ENCODE measurements at places on chromosomes 7 and 10.

- no peak for DNase-seq
These were observed 114.6 kb downstream of the NRBF2 start for GRCh38 chr10:63247771-63248170.

- DNase-seq = peak; percentile 13
These were observed 1.4 kb downstream of the KBTBD2 start for GRCh38 chr7:32890010-32890792.

- DNase-seq = no peak
These were observed 396.5 kb upstream of the MKI67 start for GRCh38 chr10:128522551-128523308.

DNA sequence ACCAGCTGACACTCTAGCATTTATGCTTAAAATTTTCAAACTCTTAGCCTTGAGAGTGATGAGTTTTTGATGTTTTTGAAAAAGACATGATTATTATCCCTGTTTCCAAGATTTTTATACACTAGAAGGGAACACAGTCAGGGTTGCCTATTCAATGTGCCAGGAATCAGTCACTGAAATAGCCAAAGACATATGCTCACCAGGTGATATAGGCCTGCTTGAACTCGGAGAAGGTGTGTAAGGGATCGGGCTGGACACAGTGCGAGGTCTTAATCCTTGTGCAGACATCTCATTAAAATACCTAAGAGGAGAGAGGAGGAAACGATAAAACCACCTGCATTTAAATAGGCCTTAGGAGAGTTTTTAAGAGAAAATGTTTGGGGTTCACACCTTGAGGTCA is 51.0 kb upstream of the MRLN start:
- DNase-seq = no peak

- DNase-seq = no peak
These were observed 171.7 kb downstream of the KIF20B start for GRCh38 chr10:89873055-89873454.

DNA sequence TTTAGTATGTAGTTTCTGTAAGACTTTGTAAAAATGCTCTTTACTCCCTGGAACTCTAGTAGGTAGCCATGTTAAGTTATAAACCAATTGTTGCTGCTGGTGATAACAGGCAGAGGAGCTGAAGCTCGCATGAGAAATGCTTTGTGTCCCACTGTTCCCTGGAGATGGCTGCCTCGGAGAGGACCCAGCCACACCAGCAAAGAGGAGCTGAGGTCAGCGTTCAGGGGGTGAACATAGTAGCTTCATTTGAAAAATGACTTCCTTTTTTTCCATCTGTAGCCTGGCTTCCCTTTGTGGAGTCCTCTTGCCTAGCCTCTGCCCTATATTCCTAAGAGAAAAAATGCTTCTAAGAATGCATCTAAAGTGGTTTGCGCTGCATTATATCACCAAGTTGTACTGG is 20.3 kb downstream of the CELF2 start:
- no peak for DNase-seq

- no peak for DNase-seq
These were observed 1.5 kb downstream of the NIPSNAP2 start for GRCh38 chr7:55965805-55966421.

GRCh38 chr7:31875424-31875823 is 188.4 kb downstream of the PPP1R17 start:
- no peak for DNase-seq

DNA sequence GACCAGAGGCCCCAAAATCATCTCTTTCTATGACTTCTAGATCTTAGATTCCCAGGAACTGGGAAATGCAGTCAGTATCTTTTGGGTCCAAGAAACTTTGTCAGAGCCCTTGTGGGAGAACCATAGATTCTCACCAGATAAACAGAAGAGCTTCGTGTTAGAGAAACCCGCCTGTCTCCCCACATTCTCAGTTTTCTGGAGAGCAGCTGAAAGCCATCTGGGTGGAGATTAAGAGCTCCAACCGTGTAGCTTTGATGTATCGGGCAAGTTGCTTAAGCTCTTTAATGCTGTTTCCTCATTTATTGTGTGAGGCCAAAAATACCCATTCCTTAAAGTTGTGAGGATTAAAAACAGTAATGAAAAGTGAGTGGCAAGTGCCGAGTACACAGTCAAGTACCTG is 107.6 kb downstream of the WDR37 start:
- DNase-seq = no peak

DNA sequence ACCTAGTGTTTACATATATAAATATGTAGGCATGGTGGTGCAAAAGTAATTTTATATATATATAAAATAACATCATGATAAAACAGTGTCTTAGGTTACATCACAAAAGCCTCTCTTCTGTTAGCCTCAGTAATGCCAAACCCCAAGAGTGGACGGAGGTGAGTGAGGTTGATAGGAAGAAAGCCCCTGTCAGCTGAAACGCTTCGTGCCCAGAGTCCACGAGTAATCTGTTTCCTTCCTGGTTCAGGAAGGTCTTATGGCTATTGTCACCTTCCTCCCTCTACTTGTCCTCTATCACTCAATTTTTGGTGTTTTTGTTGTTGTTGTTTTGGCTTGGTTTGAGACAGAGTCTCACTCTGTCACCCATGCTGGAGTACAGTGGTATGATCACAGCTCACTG is 41.5 kb downstream of the THNSL1 start:
- DNase-seq = no peak

GRCh38 chr10:50367732-50368131 is 116.4 kb upstream of the ASAH2 start:
- DNase-seq = no peak

DNA sequence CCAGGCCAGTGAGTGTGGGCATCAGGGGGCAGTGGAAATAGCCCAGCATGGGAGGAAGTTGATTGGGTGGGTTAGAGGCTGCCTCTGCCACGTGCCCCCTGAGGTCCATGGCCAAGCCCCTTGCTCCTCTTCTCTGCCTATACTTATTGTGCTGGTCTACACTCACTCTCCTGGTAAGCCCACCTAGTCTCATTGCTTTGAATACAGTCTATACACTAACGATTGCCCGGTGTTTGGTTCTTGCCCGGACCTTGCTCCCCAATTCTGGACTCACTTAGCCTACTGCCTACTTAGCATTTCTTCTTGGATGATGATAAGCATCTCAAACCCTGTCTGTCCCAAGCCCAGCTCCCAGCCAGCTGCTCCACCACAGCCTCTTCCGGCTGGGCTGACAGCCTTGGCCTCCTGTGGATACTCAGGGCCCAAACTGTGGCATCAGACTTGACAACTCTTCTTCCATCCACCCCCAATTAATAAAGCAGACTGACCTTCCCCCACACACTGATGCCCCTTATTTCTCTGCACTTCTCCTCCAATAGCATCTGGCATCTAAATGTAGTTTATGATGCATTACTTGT is 10.1 kb downstream of the LRRC18 start:
- no peak for DNase-seq

DNA sequence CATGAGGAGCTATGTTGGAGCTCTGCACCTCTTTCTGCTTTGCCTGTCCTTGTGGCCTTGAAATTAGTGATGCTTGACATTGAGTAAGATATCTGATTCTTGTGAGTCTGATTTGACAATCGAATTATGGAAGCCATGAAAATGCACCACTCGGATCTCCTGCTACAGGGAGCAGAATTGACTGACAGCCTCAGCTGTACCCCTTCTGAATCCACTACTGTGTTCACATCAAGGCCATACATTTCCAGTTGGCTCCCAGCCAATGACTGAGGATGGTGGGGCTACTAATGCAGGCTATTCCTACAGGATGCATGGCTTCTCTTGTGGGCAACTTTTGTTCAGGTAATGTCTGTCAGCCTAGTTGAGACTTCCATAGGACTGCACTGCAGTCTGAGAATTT is 321.9 kb downstream of the REEP3 start:
- no peak for DNase-seq
